ENCODE measurements at places on chromosomes 3 and 15.

- DNase-seq: no peak
Measured at GRCh38 chr3:72593881-72594397, 254.3 kb downstream of the SHQ1 start.

- no peak for DNase-seq
Measured at GRCh38 chr3:171028025-171028778, 1.7 kb upstream of the SLC2A2 start.

DNA sequence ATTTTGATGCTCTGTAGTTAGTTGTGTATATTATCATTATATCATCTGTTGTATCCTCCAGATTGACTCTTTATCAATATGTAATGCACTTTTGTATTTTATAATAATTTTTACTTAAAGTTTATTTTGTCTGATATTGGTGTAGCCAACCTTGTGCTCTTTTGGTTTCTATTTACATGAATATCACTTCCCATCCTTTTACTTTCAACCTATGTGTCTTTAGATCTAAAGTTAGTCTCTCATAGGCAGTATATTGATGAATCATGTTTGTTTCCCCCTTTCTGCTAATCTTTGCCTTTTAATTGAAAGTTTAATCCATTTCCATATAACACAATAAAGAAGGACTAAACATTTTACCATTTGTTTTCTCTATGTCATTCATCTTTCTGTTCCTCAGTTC, 28.1 kb upstream of the CD200R1L start:
- no peak for DNase-seq

DNA sequence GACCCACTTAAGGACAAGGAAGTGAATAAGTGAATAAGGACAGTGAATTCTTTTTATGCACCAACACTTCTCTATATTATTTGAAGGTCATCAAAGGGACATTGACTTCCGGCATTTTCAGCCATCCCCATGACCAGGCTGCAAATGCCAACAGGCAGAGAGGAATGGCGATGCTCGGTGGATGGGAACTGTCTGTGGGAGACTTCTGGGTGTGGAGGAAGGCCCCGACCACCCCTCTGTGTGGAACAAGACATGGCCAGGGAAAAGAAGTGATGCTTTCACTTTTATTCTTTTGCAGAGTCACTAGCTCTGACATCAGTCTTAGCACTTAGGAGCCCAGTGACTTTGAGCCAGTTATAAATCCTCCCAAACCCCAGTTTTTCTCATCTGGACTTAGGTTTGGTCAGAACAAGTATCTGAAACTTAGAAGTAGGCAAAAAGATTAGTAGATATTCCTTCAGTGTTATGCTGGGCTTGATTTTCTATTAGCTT, 84.5 kb downstream of the KBTBD8 start:
- DNase-seq: no peak

DNA sequence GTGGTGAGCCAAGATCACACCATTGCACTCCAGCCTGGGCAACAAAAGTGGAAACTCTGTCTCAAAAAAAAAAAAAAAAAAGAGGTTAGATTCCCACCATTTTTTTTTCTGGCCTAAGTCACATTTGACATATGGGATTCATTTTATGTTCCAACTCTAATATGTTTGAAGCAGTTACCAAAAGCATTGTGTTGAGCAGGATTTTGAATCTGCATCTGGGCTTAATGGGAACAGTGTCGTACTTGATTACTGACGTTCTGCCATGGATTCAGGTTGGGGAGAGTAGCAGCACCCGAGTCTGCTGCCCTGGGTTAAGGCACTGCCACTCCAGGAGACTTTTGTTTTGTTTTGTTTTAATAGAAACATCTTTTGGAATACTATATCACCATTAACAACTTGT, 348.7 kb upstream of the TBL1XR1 start:
- DNase-seq: no peak

DNA sequence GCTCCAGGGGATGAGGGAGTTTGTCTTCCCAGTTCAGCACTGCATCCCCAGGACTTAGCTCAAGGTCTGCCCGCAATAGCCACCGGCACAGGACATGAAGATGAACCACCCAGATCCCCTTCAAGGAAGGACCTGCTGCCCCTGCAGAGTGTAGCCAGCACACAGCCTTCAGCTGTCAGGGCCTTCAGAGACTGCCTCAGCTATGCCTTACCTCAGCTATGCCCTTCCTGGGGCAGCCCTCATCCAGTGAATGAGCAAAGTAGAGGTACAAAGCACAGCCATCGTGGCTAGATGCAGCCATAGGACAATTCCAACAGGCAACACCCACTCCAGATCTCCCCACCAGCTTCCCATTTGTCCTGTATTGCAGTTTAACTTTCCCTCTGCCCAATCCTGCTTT, 291.2 kb upstream of the STT3B start:
- no peak for DNase-seq

DNA sequence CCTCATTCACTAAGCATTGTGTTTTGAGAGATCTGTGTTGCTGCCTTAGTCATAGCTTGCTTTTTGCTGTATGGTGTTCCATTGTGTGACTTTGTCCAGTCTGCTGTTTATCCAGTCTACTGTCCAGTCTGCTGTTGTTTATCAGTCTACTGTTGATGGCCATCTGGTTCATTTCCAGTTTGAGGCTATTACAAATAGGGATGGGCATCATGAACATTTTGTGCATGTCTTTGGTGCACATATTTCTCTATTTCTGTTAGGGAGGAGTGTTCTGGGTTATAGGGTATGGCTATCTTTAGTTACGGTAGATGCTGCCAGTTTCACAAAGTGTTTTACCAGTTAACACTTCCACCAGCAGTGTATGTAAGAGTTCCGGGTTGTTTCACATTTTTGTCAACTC, 22.2 kb upstream of the CLEC3B start:
- DNase-seq: no peak

DNA sequence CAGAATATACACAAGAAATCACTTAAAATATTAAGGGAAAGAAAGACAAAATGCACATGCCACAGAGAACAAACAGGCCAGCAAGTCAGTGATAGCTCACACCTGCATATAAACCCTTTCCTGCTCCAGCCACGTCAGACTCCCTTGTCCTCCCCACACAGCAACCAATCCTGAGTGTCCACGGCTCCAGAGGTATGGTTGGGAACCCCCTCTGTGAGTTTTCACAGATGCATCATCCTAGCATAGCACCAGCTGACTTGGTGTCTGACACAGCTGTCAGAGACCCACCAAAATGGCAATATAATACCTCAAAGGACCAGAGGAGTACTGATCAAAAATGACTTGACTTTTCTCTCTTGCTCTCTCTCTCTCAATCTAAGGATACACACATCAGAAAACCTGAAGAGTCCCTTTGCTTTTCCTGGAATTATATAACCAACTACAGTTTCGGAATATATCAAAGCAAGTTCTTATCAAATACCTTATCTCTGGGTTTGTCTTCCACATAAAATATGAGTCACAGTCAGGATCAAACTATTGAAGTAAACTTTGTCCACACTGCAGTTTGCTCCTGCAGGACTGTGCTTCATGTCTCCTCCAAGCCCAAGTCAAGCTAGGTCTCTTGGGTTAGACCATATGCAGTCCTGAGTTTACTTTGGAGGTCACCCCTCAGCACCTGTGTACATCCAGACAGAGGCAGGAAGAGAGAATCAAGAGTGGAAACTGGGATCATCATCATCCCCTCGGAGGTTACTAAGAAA, 187.1 kb upstream of the THBS1 start:
- DNase-seq: no peak

Data from liver (tissue), 10 donors.